ENCODE measurements at places on chromosomes 3 and 15. TPM values are rescaled to one million over a fixed set of nuclear protein-coding genes. Genes with fewer than 3 reads are reported as not detected.

ACAN gene
- total RNA-seq: not detected

- H3K36me3 ChIP-seq: no peaks in the 10 kb centered on the region
- peak overlapping the region; percentile 66 for H3K4me3 ChIP-seq
- no peak for DNase-seq
- H3K27ac ChIP-seq: no peak overlapping the region
- peaks cover 14% of the 10 kb centered on the region for H3K27me3 ChIP-seq
- peaks cover 18% of the 10 kb centered on the region for H3K4me1 ChIP-seq
These were observed 44.2 kb upstream of the RNU6-1 start for GRCh38 chr15:67884009-67884408.

- H3K27ac ChIP-seq: no peak overlapping the region
- H3K27me3 ChIP-seq: no peaks in the 10 kb centered on the region
- DNase-seq: no peak
- H3K4me3 ChIP-seq: no peak overlapping the region
These were observed 131.6 kb downstream of the TUSC7 start for GRCh38 chr3:116841003-116841735.

SEMA3B gene
- 1.6 TPM for total RNA-seq

SPINK8 gene
- total RNA-seq: not detected

GRCh38 chr15:67828278-67828968 lies 3.1 kb downstream of the SKOR1 start:
- H3K4me1 ChIP-seq: peaks cover 44% of the 10 kb centered on the region
- no peak overlapping the region for H3K4me3 ChIP-seq
- DNase-seq: no peak
- H3K27ac ChIP-seq: no peak overlapping the region
- H3K27me3 ChIP-seq: peaks cover 68% of the 10 kb centered on the region

- H3K4me1 ChIP-seq: no peaks in the 10 kb centered on the region
- no peaks in the 10 kb centered on the region for H3K27me3 ChIP-seq
- H3K27ac ChIP-seq: no peak overlapping the region
- H3K4me3 ChIP-seq: no peak overlapping the region
These were observed 74.5 kb downstream of the MYLK start for GRCh38 chr3:123809597-123809996.

DNA sequence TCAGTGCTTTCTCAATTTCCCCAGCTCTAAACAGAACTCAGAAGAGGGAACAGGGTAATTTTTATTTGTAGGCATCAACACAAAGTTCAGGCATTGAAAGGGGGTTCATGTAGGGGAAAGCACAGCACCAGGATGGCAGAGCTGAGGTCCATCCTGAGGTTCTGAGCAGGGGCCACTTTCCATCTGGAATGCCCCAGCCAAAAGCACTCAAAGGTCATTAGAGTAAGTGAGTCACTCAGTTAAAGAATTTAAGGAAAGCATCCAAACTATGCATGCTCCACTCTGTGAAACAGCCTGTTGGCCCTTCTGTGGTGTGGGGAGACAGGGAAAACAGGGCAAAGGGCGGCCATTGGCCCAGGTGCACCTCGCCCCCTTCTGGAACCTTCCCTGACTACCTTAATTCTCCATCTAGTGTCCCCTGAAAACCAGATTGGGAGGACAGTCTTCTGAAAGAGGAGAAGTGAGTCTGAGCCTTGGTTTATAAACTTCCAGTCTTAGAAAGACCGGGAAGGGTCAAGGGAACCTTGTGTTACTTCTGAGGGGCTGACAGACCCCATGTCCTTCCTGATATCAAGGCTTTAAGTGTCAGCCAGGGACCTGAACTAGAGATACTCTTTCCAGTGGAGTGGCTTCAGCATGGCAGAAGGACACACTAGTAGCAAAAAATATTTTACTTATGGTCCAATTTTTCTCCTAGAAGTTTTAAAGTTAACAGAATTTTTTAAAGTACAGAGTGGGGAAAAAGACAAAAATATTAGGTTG lies 133.3 kb downstream of the MYLK start:
- no peak overlapping the region for H3K27ac ChIP-seq
- DNase-seq: no peak
- H3K4me1 ChIP-seq: no peaks in the 10 kb centered on the region
- peaks cover 2% of the 10 kb centered on the region for H3K27me3 ChIP-seq

ROPN1B gene
- total RNA-seq: not detected

STRIT1 gene
- not detected for total RNA-seq

ARNT2 gene
- total RNA-seq: 0.19 TPM

DNA sequence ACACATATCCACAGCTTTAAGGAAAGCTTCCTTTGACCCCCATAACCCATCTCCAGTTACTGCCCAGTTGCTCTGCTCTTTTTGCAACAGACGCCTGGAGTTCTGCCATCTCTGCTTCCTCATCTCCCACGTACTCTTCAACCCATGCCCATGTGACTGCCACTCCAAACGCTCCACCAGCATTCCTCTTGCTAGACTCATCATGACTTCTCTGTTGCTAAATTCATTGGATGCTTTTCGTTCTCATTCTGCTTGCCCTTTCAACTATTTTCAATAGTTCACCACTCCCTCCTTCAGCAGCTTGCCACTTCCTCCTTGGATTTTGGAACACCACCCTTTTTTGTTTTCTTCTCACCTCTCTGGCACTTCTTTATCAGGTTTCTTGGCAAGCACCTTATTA lies 2.7 kb upstream of the KNSTRN start:
- peaks cover 18% of the 10 kb centered on the region for H3K4me1 ChIP-seq
- DNase-seq: no peak
- H3K27me3 ChIP-seq: no peaks in the 10 kb centered on the region
- no peak overlapping the region for H3K4me3 ChIP-seq

ZIC4 gene
- total RNA-seq: not detected

- H3K4me1 ChIP-seq: peaks cover 9% of the 10 kb centered on the region
- DNase-seq: peak; percentile 81
- no peaks in the 10 kb centered on the region for H3K36me3 ChIP-seq
- peak within 1 kb of the TSS; percentile 78 for H3K4me3 ChIP-seq
- H3K27me3 ChIP-seq: no peaks in the 10 kb centered on the region
These were observed at the start of gene SEMA4B for GRCh38 chr15:90201130-90201943. SEMA4B (plus strand) TSS chr15:90201330; CDS start chr15:90201579, 249 bp downstream.

ASB14 gene
- not detected for total RNA-seq

DNA sequence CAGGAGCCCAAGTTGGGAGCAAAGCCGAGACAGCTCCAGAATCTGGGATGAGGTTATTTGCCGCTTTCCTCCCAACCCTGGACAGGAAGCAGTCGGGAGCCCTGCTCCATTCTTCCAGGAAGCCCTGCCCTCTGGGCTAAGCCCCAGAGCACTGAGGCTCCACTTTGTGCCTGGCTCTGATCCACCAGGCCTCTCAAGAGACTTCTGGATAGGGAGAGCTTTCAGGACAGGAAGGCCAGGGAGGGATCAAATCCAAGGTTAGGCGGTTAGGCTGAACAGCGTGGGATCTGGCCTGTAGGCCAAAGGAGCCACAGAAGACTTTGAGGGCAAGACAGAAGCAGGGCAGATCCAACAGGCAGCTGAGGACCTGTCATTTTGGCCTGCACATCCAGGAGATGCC lies 835 bp downstream of the STOML1 start:
- H3K27me3 ChIP-seq: no peaks in the 10 kb centered on the region
- no peak overlapping the region for H3K27ac ChIP-seq
- no peak for DNase-seq
